ENCODE measurements at places on chromosomes 1 and 21.

- no peak for DNase-seq
- no peak overlapping the region for H3K27ac ChIP-seq
- no peaks in the 10 kb centered on the region for H3K36me3 ChIP-seq
- H3K4me1 ChIP-seq, result no peaks in the 10 kb centered on the region
- H3K4me3 ChIP-seq, result no peak overlapping the region
These were observed 6.1 kb upstream of the AK4 start for GRCh38 chr1:65141918-65142317.

- H3K36me3 ChIP-seq, result no peaks in the 10 kb centered on the region
- H3K27me3 ChIP-seq, result no peaks in the 10 kb centered on the region
- DNase-seq, result peak; percentile 71
- H3K27ac ChIP-seq, result peak overlapping the region; percentile 79
- H3K4me1 ChIP-seq, result peaks cover 34% of the 10 kb centered on the region
- H3K4me3 ChIP-seq, result no peak overlapping the region
These were observed 15.7 kb downstream of the S100A16 start for GRCh38 chr1:153597206-153597605.

GRCh38 chr1:66331658-66332547 lies 202.1 kb upstream of the SGIP1 start:
- H3K36me3 ChIP-seq, result no peaks in the 10 kb centered on the region
- H3K27ac ChIP-seq, result peak overlapping the region; percentile 82
- DNase-seq, result peak; percentile 24
- no peaks in the 10 kb centered on the region for H3K27me3 ChIP-seq
- H3K4me1 ChIP-seq, result peaks cover 15% of the 10 kb centered on the region

- no peaks in the 10 kb centered on the region for H3K36me3 ChIP-seq
- no peaks in the 10 kb centered on the region for H3K27me3 ChIP-seq
These were observed 14.1 kb downstream of the DDAH1 start for GRCh38 chr1:85450832-85451231.

DNA sequence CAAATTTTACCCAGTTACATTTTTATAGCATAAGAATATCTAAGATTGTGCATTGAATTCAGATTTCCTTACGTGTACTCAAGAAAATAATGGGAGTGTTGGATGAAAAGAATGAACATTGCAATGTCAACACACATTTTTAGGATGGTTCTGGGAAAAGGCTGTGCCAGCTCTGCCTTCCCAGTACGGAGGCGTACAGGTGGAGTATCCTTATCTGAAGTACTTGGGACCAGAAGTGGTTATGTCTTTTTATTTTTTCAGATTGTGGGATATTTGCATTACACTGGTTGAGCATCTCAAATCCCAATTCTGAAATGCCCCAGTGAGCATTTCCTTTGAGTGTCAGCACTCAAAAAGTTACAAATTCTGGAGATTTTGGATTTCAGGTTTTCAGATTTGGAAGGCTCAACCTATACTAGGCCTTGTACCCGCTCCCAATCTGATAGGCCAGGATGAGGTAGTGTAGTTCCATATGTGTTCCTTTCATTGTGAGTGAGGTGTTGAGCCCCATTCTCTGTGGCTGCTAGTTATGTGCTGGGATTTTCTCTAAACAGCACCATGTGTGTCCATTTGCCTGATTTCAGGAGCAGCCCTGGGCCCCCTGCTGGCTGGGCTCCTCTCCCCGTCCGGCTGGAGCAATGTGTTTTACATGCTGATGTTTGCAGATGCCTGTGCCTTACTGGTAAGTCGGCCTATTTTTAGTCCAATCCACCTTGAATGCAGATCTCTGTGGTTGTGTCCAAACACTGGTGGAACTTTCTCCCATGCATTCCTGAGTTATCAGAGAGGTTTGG lies 60.8 kb downstream of the SLC37A1 start:
- no peaks in the 10 kb centered on the region for H3K27me3 ChIP-seq
- H3K36me3 ChIP-seq, result peaks cover 19% of the 10 kb centered on the region
- no peak overlapping the region for H3K27ac ChIP-seq
- no peak for DNase-seq

- no peaks in the 10 kb centered on the region for H3K36me3 ChIP-seq
- H3K27ac ChIP-seq, result peak overlapping the region; percentile 66
- DNase-seq, result peak; percentile 40
- peaks cover 28% of the 10 kb centered on the region for H3K4me1 ChIP-seq
- H3K27me3 ChIP-seq, result no peaks in the 10 kb centered on the region
These were observed 20.5 kb downstream of the ELAPOR1 start for GRCh38 chr1:109134423-109134822.

DNA sequence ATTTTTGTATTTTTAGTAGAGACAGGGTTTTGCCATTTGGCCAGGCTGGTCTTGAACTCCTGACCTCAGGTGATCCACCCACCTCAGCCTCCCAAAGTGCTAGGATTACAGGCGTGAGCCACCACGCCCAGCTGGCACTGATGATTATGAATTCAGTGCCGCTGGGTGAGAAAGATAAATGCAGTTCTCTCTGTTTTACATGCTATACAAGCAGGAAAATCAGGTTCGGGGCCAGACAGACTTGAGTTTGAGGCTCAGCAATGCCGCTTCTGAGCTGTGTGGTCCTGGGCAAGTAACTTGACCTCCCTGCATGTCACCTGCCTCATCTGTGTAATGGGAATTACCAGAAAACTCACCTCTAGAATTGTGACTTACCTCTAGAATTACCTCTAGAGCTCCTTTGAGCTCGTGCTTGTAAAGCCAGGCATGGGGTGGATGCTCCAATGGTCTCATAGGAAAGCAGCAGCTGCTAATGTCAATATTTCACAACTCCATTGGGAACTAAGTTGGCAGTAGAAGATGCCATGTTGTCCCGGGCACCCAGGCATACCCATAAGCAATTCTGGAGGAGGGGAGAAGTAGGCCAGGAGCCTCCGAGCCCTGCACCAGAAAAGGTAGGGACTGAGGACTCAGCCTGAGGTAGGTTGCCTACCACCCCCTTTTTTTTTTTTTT lies 119.8 kb upstream of the SLC25A33 start:
- H3K4me3 ChIP-seq, result no peak overlapping the region
- H3K27ac ChIP-seq, result no peak overlapping the region
- no peak for DNase-seq
- H3K27me3 ChIP-seq, result no peaks in the 10 kb centered on the region

DNA sequence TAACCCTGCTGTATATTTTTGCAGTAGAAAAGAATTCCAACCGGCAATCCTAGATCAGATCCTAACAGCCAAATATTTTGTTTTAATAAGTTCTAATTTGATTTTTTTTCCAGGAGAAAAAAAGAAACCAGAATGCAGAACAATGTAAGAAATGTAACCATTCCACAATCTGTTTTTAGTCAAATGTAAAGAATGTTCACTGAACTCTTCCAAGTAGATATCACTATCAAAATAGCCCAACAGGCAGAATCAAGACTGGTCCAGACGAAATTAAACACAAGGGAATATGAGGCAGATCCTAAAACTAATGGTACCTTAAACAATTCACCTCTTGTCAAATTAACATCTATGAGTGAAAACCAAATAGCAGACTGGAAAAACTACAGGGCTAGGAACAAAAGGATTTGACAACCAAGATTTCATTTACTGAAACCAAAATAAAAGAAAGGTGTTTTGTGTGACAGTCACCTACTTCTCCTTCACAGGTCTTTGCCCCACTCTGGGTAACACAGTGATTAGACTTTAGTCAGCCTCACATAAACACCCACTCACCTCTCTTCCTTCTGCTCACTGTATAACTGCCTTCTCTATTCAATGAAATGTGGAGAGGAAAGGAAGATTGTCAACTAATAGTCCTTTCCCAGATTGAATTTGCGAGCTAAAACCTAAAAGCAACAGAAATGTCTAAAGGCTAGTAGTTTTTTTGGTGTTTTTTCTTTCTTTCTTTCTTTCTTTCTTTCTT lies 137.9 kb downstream of the FAF1 start:
- DNase-seq, result no peak
- no peak overlapping the region for H3K27ac ChIP-seq
- no peaks in the 10 kb centered on the region for H3K36me3 ChIP-seq
- no peaks in the 10 kb centered on the region for H3K27me3 ChIP-seq
- no peak overlapping the region for H3K4me3 ChIP-seq

GRCh38 chr1:63772876-63773275 lies 941 bp upstream of the ROR1 start:
- no peak for DNase-seq
- H3K27ac ChIP-seq, result no peak overlapping the region
- no peak overlapping the region for H3K4me3 ChIP-seq
- no peaks in the 10 kb centered on the region for H3K36me3 ChIP-seq

- no peak overlapping the region for H3K27ac ChIP-seq
- H3K4me1 ChIP-seq, result peaks cover 4% of the 10 kb centered on the region
- no peak overlapping the region for H3K4me3 ChIP-seq
- no peaks in the 10 kb centered on the region for H3K36me3 ChIP-seq
- H3K27me3 ChIP-seq, result peaks cover 36% of the 10 kb centered on the region
- no peak for DNase-seq
These were observed 1.4 kb downstream of the TMEM54 start for GRCh38 chr1:32899586-32900296.

Data from thymus (tissue), 14 donors.